T-cell (primary cell): ENCODE measurements at places on chromosomes 1 and 21.

GRCh38 chr1:214473387-214473786 is 78.0 kb downstream of the PTPN14 start:
- DNase-seq, result no peak

DNA sequence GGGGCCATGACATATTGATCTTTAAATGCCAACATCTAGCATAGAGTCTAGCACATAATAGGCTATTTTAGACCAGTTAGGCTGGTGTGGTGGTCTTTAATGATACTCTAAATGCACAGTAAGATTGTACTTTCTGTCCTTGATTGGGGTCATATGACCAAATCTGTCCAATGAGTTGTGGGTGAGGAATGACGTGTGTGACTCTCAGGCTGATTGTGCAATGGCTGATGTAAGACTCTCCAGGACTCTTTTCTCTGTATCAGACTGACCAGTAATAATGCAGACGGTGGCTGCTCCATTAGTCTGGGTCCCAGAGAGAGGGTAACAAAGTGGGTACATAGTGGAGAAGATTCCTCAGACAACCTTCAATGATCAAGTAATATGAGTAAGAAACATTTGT is 541.6 kb upstream of the CAMK1G start:
- no peak for DNase-seq

DNA sequence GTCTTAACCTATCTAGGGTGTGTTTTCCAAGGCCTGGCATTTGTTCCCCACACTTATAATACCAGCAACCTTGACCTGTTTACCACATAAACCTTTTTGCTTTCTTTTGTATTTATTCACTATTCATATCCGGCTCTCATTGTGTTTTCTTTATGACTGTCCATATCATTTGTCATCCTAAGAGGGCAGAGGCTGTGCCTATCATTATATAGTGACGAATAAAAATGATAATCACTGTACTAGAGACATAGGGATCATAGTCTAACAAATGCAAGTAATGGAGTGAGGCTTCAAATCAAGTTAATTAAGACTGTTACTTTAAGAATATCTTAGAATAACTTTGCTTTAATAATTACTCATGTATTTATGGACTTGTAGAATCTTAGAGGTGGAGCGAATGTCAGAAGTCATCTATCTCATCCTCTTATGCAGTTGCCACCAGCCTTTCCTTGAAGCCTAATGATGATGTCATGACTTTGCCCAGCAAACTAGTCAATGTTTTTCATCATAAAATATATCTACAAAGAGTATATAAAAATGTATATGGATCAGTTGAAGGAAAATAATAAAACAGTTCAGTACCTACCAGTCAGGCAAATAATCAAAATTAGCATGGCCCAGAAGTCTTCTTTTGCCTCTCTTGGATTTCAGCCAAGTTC is 4.7 kb upstream of the ETV3 start:
- no peak for DNase-seq

DNA sequence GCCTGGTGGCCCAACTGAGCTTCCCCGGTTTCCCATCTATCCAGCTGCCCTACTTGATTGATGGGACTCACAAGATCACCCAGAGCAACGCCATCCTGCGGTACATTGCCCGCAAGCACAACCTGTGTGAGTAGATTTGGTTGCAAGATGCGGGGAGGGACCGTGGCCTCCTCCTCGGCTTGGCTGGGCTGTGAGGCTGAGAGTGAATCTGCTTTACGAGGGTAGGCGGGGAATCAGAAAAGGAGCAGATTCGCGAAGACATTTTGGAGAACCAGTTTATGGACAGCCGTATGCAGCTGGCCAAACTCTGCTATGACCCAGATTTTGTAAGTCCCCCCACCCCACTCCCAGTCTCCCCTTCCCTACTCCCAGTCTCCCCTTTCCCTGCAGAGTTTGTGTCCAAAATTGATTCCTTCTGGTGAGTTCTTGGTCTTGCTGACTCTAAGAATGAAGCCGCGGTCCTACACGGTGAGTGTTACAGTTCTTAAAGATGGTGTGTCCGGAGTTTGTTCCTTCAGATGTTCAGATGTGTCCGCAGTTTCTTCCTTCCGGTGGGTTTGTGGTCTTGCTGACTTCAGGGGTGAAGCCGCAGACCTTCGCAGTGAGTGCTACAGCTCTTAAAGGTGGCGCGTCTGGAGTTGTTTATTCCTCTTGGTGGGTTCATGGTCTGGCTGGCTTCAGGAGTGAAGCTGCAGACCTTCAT is 1.5 kb downstream of the GSTM2 start:
- DNase-seq, result no peak

GRCh38 chr1:182101415-182102042 is 40.0 kb upstream of the ZNF648 start:
- DNase-seq, result no peak

DNA sequence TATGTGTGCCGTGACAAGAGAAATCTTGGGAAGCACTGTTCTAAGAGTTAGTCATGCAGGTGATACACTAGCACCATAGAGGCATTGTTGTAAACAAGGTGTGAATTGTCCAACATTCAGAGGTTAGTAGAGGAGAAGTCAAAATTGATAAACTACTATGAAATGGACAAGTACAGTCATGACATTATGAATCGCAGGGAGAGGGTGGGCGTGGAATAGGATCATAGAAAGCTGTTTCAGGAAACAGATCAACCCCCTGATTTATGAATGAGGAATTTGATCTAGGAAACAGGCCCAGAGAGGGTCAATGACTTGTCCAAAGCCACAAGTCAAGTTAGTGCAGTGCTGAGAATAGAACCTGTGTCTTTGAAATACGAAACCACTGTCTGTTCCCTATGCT is 58.5 kb upstream of the LAX1 start:
- no peak for DNase-seq

DNA sequence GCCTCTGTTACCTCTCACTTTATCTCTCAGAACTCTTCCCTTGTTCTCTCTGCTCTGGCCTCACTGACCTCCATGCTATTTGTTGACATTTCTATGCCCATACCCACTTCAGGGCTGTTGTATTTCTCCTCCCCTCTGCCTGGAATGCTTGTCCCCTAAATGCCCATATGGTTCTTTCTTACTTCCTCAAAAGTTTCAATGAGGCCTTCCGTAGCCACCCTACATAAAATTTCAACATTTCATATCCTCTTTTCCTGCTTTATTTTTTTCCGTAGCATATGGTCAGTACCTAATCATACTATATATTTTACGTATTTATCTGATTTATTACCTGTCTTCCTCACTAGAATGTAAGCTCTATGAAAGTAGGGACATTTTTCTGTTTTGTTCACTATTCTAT is 47.1 kb upstream of the ZYG11A start:
- no peak for DNase-seq
